ENCODE measurements at places on chromosomes 11 and 22. TPM values are rescaled to one million over a fixed set of nuclear protein-coding genes. Genes with fewer than 3 reads are reported as not detected.

DNA sequence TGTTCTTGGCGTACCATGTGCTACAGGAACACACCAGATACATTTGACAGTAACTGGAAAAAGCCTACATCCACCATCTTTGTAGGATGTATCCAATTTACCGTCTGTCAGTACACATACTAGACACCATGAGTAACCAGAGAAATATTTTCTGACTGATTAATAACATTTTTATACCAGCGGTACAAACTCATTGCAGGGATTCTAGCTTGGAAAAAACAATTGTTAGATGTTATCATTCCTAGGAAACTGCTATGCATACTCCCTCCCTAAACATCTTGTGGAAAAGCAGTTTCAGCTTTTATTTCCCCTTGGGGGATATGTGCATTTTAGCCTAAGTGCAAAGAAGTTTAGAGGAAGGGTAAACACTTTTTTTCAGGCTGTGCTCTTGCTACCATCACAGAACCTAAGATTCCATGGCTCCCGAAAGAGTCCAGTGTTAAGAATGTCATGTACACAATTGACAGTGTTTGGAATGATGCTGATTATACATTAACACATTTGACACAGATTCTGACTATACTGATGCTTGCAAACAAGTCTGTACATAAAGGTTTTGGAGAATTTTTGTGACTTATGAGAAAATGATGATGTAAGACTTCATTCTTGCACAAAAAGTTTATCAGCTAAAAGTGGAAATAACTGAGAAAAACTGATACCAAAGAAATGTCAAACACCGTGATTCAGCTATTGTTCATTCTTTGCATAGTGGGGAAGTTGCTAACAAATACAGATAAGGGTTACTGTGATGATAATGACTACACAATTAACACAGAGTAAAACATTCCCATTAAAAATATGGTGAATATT, 23.7 kb downstream of the NCF4 start:
- no peak for DNase-seq

DNA sequence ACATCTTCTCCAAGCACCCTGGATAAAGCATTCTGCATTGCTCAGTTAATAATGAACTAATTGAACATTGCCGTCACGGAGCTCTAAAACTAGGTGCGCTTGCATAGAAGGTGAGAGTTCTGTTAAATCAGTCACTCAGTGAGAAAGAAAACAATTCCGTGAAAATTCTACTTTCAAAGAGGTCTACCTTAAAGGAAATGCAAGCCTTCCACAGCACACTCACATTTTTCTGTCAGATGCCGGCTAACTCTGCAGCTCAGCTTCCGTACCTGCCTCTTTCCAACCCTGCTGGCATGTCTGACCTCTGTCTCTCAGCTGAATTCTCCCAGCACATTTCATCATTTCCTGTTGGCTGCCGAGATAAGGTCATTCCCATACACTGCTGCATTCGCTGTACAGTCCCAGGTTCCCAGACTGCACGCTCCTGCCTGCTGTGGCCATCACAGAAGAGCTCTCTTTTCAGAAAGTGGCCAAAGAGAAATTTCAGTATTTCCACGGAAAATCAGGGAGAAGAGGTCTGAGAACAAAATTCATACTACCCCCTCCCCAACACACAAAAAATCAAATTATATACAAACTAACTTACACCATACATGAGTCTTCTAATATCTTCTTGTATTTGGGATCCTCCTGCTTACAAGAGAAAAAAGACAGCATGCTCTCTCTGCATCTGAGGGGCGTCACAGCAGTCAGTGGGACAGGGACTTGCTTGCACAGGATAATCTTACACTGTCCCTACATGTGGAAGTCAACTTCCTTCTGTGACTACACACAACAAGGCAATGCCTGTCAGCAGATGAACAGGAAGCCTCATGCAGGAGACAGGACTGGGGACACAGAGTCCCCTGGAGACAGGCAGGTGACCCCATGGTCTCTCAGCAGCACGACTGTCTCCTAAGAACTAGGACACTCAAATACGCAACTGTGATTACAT, 55.1 kb downstream of the PACSIN2 start:
- DNase-seq, result no peak

DNA sequence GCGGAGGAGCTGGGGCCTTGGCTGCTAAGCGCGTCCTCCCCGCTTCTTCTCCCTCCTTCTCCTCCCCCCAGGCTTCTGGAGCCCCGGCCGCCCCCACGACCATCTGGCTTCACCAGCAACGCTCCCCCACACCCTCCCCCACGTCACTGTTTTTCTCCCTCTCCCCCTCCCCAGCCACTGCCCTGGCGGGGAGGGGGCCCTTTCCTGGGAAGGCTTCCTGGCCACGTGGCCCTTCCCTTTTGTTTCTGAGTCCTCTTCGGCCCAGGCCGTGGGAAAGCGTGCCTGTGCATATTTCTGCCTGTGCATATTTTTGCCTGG, 27.7 kb downstream of the RTN4R start:
- no peak for DNase-seq

- DNase-seq, result no peak
Observed at GRCh38 chr11:131121426-131122333, 205.4 kb upstream of the SNX19 start.

The YPEL1 gene
- 10.9 TPM for total RNA-seq

GRCh38 chr22:43811777-43812148, 342 bp downstream of the EFCAB6 start:
- no peak for DNase-seq

DNA sequence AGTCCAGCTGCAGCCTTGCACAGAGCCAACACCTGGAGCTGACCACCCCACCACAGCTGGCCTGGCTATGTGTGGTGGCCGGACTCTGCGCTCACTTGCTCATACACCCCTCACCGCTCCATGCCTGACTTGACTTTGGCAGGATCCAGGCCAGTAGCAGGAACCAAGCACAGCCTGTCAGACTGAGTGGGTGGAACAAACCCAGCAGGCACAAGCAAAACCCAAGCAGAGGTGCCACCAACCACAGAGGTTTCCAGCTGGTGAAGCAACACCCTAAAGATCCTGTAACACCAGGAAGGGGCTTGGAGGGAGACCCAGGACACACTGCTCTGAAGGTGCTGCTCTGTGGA, 44.9 kb upstream of the WNT11 start:
- DNase-seq, result no peak

Data from tibial nerve (tissue), 4 donors.